ENCODE measurements at places on chromosomes 2 and 18.

DNA sequence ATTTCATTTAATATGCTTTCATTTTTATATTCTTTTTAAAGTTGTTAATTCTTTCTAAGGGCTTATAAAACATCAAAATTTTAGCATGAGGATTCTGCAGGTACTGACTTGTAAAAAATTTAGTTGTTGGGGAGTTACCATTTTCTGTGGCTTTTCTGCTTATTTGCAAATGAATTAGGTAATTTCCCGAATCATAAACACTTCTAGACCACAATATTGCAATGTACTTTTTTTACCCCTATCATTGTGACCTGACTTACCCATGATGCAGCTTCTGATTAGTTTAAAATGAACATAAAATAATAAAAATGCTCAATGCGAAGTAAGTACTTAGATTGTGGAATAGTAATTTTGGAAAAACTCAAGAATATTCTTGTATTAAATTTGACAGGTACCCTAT is 11.4 kb downstream of the ARL6IP6 start:
- no peak for DNase-seq

GRCh38 chr2:235619544-235619943 is 125.7 kb downstream of the AGAP1 start:
- DNase-seq = no peak

GRCh38 chr2:174328114-174328960 is 6.4 kb upstream of the SP9 start:
- DNase-seq = peak; percentile 88

- DNase-seq = no peak
Measured at GRCh38 chr2:145919477-145919876, 1399.6 kb upstream of the ZEB2 start.

GRCh38 chr2:209818939-209819338 is 47.3 kb downstream of the UNC80 start:
- no peak for DNase-seq

GRCh38 chr2:20224716-20225293 is at the start of gene SDC1:
TSS of gene SDC1 (minus strand) at chr2:20225130. CDS start at chr2:20224867, 263 bp downstream.
- peak; percentile 86 for DNase-seq

- no peak for DNase-seq
Measured at GRCh38 chr2:107132070-107132469, 246.1 kb upstream of the ST6GAL2 start.

- DNase-seq = no peak
Measured at GRCh38 chr2:32617599-32618189, 10.2 kb upstream of the TTC27 start.

- DNase-seq = no peak
Measured at GRCh38 chr2:211045025-211045424, 488.6 kb downstream of the CPS1 start.

Data from islet precursor cell (in vitro differentiated cells).